Stimulated activated CD8-positive, alpha-beta memory T cell treated with anti-CD3 and anti-CD28 coated beads, Interleukin-4, amount 100 ng/mL, for 48 hours (primary cell): ENCODE measurements at places on chromosomes 4 and X.

- DNase-seq, result no peak
These were observed 28.2 kb downstream of the HTT-AS start for GRCh38 chr4:3046162-3046561.

DNA sequence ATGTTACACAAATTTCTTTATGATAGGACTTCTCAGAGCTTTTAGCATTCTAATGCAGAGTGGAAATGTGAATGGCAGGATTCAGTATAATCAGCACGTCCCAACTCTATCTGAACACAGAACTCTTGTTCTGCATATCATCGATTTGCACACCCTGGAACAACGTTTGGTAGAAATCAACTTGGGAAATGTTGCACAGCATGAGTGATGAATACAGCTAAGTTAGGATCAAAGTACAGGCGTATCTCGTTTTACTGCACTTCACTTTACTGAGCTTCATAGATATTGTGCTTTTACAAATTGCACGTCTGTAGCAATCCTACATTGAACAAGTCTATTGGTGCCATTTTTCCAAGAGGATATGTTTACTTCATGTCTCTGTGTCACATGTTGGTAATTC, 70.8 kb downstream of the SMARCA1 start:
- DNase-seq, result no peak

DNA sequence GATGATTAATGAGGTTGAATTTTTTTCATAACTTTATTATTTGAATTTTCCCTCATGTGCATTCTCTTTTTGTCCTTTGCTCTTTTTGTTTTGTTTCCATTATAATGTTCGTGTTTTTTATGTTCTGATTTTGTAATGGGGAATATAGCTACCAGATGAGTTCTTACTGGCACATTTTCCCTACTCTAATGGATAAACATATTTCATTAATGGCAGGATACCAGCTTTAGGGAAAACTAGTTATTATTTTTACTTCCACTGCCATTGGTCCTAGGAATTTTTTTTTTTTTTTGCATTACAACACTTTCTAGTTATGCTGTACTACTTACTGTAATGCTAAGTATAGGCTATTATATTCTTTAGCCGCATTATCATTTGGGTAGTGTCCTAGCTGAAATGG, 286.3 kb downstream of the SPRY1 start:
- DNase-seq, result no peak

- no peak for DNase-seq
These were observed 415 bp upstream of the TENM3 start for GRCh38 chr4:182242787-182243186.

- DNase-seq, result no peak
These were observed 114.0 kb downstream of the RAPGEF2 start for GRCh38 chr4:159216834-159217233.

GRCh38 chr4:162791226-162791625, 375.5 kb downstream of the NAF1 start:
- no peak for DNase-seq

DNA sequence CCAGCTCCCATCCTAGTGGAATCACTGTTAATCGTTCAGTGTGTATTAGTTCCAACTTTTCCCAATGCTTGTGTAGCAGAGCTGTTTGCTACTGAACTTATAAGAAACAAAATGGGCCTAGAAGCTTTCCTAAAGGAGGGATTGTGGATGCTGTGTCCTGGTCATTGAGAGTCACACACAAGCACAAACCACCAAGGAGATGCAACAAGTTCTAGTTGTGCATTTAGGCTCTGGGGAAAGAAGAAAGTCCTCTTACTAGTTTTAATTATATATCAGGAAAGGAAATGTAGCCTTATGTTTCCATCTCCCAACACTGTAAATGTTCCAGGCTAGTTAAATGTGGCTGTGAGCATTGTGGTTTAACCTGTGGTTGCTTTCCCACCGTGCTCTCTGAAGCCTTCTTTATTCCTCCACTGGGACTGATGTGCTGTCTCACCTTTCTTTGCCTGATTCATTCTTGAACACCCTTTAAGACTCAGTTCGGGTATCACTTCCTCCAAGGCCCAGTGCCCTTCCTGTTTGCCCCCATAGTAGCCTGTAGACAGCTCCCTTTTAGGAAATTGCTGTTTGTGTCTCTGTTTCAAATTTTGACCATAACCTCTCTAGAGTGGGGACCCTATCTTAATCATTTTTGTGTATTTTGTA, 34.3 kb downstream of the ATP10D start:
- DNase-seq, result no peak

DNA sequence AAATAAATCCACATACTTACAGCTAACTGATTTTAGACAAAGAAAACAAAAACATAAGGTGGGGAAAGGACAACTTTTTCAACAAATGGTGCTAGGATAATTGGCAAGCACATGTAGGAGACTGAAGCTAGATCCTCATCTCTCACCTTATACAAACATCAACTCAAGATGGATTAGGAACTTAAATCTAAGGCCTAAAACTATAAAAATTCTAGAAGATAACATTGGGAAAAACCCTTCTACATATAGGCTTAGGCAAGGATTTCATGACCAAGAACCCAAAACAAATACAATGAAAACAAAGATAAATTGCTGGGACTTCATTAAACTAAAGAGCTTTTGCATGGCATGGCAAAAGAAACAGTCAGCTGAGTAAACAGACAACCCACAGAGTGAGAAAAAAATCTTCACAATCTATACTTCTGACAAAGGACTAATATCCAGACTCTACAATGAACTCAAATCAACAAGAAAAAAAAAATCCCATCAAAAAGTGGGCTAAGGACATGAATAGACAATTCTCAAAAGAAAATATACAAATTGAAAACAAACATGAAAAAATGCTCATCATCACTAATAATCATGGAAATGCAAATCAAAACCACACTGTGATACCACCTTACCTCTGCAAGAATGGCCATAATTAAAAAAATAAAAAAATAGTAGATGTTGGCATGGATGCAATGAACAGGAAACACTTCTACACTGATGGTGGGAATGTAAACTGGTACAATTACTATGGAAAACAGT, 14.1 kb upstream of the AFP start:
- no peak for DNase-seq

DNA sequence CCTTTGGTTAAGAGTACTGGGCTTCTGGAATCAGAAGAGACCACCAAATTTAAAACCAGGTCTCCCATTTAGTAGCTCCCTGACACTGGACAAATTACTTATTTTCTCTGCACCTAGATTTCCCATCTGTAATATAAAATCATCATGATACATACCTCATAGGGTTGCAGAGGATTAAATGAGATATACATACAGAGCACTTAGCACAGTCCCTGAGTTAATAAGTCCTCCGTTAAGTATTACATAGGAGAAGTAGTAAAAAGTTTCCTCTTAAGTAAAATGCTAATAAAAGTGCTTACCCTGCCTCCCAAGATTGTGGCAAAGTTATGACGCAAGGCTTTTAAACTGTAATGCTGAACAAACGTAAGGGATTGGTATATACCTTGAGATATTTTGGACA, 539 bp upstream of the CHIC1 start:
- DNase-seq, result no peak

- DNase-seq, result no peak
These were observed 113.0 kb upstream of the EDNRA start for GRCh38 chr4:147367891-147368290.

DNA sequence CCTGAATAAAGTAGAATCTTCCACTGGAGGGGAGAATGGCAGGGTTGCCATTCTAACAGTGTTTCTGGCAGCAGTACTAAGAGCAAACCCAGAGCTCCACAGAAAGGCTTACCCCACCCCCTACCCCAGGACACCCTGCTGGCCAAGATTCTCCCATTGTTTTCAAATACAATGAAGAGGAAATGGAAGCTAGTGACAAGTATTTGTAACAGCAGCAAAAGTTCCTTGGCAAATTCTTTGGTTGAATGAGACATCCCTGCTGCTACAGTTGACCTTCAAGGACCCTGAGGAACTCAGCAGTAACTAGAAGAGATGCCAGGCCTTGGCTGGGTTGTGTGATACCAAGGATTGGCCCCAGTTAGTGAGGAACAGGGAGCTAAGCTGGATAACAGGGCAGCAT, 124.2 kb upstream of the DGKK start:
- DNase-seq, result no peak

DNA sequence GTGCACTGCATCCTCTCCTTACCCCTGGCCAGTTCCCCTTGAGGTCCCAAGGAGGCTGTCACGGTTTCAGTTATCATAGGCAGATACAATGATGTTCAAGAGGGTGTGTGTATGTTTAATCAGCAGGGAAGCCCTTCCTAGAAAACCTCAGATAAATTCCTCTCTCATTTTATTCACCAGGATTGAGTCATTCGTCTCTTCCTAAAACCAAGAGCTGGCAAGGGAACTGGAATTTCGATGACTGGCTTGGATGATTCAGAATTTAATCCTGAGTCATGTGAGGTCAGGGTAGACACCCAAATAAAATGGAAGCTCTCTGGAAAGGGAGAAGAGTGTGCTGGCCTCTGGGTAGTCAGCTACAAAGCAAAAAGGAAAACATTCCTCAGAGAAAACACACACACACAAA, 106.2 kb upstream of the RAPGEF2 start:
- no peak for DNase-seq

DNA sequence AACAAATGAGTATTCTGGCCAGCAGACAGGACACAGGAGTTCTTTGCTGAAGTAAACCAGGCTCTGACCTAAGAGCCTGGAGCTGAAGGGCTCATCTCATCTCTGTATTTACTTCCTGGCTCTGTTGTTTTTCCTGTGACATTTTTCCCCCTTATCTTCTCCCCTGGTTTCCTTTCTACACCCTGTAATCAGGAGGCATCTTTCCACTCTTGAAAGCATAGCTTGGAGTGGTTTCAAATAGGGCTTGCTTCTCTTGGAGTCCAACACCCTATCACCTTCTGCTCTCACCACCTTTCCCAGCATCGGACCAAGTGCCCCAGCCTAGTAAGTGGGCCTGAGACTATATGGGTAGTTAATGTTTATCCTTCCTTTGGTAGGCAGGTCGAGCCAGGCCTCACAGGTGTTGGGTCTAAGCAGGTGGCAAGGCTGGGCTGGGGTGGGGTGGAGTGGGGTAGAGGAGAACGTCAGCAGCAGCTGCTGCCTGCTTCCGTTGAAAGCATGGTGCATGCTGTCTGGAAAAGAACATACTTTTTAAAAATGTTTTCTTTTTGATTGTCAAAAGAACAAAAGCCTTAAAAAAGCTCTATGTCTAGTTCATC, 1.2 kb downstream of the DRP2 start:
- DNase-seq, result no peak

GRCh38 chrX:646796-647195, 16.2 kb downstream of the SHOX start:
- no peak for DNase-seq

DNA sequence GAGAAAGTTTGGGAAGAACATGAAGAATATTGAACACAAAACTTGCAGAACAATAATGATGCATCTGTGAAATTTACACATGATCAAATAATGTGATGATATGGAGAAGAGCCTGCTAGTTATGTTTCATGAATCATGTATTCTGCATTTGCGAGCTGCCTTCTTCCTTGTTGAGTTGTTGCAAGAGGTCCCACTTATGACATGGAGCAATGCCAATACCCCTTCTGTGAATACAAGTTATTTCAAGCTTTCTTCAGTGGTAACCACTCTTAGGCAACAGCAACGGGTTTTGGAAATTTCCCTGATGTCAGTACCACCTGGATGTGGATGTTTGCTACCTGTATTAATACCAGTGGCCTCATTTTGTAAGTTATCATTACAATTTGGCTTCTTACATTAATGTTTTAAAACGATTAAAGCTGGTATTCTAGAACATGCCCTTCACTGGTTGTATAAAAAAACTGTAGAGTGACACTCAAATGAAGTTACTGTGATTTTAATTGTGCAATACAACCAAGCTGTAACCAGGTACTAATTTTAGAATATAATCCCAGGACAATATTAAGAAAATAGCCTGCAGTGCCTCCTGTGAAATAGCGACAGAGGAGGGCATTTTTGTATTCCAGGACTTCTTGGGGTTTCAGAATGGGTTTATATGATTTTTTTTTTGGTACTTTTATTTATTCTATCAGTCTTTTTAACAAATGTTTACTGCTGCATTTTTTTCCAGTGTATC, 25.3 kb downstream of the IQCM start:
- DNase-seq, result no peak

DNA sequence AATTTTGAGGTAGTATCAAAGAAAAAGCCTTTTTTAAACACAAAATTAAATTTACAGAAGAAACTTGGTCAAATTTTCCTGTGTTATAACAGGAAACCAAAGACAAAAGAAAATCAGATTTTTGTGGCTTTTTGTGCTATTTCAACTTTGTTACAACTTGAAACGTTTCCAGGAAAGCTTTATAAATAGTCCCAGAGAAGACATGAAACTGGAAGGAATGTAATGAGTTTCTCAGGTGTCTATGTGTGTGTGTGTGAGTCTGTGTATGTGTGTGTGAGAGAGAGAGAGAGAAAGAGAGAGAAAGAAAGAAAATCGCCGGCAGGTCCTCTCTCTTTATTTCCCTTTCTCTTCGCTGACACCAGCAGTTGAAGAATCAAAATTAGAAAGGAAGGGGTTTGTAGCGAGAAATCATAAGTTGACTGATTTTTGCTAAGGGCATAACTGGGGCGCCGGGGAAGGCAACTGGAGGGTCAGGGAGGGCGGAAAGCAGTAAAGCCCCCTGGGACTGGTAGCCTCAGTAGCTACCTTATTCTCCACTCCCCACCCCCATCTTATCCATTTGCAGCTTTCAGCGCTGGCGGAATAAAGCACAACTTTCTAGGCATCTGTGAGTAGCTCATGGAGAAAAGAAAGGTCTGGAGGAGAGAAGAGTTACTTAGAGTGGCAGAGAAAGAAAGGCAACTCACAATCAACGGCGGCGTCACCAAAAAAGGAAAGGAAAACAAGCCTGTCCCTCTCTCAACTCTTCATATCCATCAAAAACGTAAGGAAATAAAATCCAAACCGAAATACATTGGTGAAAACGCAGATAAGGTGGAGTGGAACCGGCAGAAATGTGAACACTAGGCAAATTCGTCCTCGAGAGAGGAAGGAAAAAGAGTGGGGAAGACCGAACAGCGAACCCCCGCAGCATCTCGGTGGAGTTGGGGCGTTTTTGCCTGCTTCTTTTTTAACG, 1.3 kb downstream of the TMEM47 start:
- no peak for DNase-seq

GRCh38 chr4:90689739-90690138, 562.5 kb downstream of the CCSER1 start:
- DNase-seq, result no peak

- DNase-seq, result peak; percentile 44
These were observed 705 bp downstream of the RPS6KA3 start for GRCh38 chrX:20265726-20266681.

GRCh38 chrX:136773648-136774047, 7.1 kb downstream of the ARHGEF6 start:
- DNase-seq, result no peak

DNA sequence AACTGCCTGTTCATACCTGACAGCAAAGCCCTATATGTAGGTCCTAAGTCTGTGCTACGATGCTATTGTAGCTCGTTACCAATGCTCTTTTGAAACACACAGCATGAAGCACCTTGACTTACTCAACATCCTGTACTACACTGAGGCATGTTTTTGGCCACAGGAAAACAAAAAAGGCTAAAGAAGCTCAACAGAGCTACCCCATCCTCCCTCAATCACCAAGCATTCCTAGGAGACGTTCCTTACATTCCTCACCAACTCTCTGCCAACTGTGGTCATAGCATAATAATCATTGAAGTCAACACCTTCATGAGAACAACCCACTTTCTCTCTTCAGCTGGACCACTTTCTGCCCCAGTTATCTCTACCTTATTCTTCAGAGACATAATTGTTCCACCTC, 73.7 kb upstream of the SLC25A43 start:
- no peak for DNase-seq
